ENCODE measurements at places on chromosomes 2 and 18.
A peak's percentile ranks its signal among the peaks of the same experiment; 100 is the strongest.

DNA sequence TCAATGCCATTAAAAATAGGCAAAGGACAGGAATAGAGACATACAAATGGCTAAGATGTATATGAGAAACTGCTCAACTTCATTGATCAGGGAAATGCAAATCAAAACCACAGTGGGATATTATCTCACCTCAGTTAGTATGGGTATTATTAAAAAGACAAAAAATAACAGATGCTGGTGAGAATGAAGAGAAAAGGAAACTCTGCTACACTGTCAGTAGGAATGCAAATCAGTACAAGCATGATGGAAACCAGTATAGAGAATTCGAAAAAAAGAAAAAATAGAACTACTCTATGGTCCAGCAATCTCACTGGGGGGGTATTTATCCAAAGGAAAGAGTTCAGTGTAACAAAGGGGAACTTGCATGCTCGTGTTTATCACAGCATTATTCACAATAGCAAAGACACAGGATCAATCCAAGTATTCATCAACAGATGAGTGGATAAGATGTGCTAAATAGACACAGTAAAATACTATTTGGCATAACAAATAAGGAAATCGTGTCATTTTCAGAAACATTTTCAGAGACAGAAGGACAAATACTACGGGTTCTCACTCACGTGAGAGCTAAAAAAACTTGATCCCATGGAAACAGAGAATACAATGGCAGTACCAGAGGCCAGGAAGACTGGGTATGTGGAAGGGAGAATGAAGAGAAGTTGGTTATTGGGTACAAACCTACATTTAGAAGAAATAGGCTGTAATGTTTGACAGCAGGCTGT lies 60.6 kb downstream of the CCDC74A start:
- no peak for DNase-seq

DNA sequence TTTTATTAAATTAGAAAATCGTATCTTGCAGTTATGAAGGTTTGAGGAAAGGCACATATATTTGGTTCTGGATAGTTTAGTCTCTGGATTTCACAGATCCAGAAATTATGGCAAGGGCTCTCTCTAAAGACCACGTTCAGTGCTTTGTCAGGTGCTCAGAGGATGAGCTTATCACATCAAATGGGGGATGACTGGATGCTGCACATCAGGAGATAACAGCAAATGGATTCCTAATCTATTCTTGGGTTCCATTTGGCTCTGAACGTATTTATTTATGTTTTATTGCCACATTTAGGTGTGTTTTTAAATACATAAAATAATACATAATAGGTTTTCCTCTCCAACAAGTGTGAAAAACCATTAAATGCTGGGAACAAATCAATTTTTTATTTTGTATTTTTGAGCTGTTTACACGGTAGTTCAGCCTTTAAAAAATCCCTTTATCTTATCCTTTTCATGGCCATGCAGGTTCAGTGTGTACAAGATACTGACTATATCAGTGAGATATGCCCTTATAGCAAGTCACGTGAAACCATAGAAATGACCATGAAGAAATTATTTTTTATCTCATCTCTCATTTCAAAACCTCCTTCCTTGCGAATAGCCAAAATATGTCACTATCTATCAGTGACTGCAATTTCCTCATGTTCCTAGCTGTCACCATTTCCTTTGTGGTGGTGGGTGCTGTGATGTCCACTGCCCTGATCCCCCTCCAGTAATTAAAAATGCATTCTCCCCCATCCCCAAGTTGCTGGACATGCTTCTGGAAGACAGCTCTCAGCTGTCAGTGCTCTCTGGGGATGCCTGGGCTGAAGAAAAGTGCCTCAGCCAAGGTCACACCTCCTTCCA lies 25.9 kb upstream of the CXCR4 start:
- DNase-seq = no peak

GRCh38 chr2:62467475-62468321 lies 38.3 kb downstream of the TMEM17 start:
- no peak for DNase-seq

GRCh38 chr18:3207565-3207964 lies 12.2 kb downstream of the MYOM1 start:
- DNase-seq = no peak

DNA sequence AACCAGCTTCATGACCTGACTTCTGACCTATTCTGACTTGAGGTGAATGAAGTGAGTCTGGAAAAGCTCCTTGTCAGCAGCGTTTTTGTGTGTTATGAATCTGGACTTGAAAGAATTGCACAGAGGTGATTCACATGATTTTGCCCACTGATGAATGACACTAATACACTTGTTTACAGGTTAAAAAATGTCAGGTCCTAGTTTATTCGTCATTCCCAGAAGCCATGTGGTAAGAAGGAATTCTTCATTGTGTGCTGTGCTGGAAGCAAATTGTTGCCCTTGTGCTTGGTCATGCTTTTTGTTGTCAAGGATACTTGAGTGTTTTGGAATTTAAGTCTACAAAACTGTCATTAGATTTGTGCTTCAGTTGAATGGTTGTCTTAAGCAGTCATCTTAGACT lies 15.5 kb downstream of the SEC11C start:
- DNase-seq = no peak

DNA sequence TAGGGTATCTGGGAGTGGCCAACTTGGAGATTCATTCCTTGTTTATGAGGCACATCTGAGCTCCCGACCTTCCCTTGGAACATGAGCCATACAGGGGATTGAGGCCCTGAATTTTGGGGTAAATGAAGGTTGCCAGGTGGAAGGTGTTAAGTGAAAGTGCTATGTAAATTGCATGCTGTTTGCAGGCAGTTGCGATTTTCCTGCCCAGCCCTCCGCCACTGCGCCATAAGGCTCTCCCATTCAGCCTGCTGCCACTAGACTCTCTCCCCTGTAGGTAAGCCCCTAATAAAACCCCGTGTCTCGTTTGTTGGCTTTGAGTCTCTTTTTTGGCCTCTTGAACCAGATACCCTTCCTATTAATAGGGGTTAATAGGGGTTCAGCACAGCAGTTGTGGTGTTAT lies 33.8 kb downstream of the PCARE start:
- no peak for DNase-seq

DNA sequence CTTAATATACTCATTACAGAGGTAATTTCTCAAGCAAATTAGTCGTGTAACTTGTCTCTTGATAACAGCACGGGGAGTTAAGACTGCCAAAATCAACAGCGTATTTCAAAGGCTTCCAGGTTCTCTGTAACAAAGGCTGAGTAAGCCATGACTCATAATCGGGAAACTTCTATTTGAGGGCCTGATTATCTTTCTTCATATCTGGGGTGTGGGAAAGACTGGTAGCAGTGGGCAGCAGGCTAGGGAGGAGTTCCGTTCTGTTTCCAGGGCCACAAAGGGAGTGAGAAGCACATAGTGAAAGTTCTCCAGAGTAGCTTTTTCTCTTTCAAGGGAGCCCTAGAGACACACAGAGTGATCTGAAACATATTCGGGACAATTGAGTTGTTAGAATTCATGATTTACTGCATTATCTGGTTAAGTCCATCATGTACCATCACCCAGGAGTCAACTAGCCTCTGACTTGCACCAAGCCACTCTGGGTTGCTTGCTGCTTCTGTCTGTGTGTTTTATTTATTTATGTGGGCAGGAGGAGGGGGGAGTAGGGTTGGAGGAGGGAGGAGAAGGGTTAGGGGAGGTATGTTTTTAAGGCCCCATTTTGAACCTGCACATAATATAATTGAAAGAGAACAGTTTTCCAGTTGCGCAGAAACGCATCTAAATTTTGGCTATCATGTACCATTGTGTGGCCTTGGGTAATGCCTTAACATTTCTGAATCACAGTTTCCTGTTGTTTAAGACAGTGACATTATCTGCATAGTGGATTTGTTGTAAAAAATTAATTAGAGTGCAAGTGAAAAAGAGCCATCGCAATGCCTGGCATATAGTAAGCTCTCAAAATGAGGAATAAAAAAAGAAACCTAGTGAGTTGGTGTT lies 80.5 kb upstream of the ITPRID2 start:
- peak; percentile 78 for DNase-seq

DNA sequence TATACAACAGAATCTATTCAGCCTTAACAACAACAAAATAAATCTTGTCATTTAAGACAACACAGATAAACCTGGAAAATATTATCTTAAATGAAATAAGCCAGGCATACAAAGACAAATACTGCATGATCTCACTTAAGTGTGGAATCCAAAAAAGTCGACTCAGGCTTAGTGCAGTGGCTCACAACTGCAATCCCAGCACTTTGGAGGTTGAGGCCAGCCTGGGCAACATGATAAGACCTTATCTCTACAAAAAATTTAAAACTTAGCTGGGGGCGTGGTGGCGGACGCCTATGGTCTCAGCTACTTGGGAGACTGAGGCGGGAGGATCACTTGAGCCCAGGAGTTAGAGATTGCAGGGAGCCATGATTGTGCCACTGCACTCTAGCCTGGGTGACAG lies 75.2 kb upstream of the RNU4ATAC start:
- DNase-seq = no peak

- DNase-seq = no peak
Observed at GRCh38 chr2:98346311-98347236, at the start of gene CNGA3. Gene CNGA3, plus strand, starts transcription at chr2:98346456. Its CDS starts 23,520 bp downstream, at chr2:98369976.
